ENCODE measurements at places on chromosomes 11 and 22.

- DNase-seq, result no peak
Measured at GRCh38 chr11:70644343-70645060, 246.2 kb downstream of the CTTN start.

- no peak for DNase-seq
Measured at GRCh38 chr11:74072721-74073120, 63.8 kb upstream of the UCP3 start.

- DNase-seq, result peak; percentile 90
Measured at GRCh38 chr22:36365020-36365411, 22.8 kb downstream of the MYH9 start.

DNA sequence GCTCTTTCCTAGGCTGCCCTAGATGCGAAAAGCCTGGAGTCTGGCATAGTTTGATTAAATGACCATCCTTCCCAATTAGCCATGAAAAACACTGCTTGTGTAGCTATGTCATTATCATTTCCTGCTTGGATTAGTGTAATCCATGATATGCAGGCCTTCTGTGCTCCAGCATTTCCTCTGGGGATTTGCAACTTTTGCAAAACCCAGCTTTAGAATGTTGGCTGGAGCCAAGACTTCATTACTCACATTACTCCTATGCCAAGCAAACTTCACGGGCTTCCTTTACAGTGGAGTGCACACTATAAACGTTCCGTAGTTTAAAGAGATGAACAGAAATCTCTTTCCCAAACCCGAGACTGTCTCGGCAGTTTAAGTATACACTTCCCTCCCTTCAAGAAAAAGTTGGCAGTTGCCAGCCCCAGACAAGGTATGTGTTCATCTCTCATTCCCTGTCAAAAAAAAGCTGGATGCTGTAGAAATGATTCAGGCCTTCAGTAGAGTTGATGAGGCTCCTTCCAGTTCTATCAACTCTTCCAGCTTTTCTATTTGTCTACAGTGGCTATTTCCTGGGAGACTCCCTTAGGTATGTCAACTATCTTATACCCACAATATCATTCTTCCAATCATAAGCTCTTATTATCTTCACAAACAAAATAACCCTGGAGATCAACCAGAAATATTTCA lies 180.0 kb downstream of the MAML2 start:
- DNase-seq, result no peak

DNA sequence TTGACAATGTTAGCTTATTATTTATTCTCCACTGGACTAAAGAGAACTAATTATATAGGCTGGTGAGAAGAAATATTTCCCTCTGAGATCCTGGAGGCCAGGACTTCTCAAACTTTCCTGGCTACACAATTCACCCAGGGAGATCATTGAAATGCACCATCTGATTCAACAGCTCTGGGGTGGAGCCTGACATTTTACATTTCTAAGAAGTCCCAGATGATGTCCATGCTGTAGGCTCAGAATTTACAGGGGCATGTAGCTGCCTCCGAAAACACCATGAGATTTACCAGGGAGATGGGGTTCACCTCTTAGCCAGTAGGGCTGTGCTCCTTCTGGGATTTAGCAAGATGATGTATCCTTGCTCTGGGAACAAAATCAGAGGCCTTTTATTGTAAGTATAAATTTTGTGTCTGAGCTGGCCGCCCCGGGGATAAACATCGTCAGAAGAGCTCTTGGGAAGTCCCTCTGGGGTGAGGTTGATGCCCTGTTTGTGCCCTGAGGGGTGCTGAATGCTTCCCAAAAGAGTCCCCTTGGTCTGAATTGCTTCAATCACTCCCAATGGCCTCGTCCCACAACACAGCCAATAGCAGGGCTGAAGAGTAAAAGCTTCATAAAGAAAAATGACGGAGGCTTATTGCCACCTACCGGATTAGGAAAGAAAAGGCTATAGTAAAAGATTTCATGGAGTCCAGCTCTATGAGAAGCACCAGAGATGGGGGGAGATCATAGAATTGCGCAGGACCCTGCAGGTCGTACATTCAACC lies 33.4 kb upstream of the API5 start:
- DNase-seq, result peak; percentile 45

GRCh38 chr22:47691152-47691895 lies 928.9 kb downstream of the TBC1D22A start:
- no peak for DNase-seq

GRCh38 chr22:44206330-44206645 lies 25.6 kb downstream of the PARVG start:
- no peak for DNase-seq

- DNase-seq, result no peak
Measured at GRCh38 chr11:46359953-46360352, 12.7 kb downstream of the DGKZ start.

DNA sequence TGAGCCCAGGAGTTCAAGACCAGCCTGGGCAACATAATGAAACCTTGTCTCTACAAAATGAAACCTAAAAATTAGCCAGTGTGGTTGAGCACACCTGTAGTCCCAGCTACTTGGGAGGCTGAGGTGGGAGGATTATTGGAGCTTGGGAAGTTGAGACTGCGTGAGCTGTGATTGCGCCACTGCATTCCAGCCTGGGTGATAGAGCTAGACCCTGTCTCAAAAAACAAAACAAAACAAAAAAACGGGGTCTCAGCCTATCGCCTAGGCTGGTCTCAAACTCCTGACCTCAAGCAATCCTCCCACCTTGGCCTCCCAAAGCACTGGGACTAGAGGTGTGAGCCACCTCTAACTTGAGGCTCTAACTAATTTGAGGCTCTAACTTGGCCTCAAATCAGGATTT lies 13.6 kb downstream of the PPIL2 start:
- DNase-seq, result no peak

DNA sequence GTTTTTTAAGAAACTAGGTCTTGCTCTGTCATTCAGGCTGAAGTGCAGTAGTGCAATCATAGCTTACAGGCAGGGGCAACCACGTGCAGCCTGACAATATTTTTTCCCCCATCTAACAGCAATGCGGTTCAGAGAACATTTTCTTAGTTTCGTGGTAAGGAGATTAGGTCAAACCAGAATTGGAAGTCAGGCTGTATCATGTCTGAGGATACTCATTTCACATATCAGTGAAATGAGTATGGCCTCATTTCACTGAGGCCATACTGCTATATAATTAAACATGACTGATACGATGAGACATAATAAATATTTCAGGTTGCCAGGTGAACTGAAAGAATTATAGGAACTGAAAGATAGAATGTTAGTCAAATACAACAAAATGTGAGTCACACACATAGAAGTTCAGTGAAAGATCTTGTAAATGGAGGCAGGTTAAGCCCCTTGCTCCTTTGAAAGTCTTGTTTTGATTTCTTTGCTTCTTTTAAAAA lies 32.5 kb upstream of the IZUMO1R start:
- no peak for DNase-seq

GRCh38 chr11:36240801-36241200 lies 48.4 kb downstream of the COMMD9 start:
- DNase-seq, result no peak

GRCh38 chr11:34936945-34937629 lies 20.7 kb downstream of the PDHX start:
- DNase-seq, result no peak

- DNase-seq, result no peak
Measured at GRCh38 chr22:44366372-44367300, 53.9 kb upstream of the SHISAL1 start.

- no peak for DNase-seq
Measured at GRCh38 chr22:19107730-19108074, 14.5 kb downstream of the DGCR2 start.

- no peak for DNase-seq
Measured at GRCh38 chr11:2445746-2446551, 1.1 kb downstream of the KCNQ1 start.

GRCh38 chr11:105108247-105108646 lies 31.3 kb downstream of the CARD18 start:
- DNase-seq, result no peak

DNA sequence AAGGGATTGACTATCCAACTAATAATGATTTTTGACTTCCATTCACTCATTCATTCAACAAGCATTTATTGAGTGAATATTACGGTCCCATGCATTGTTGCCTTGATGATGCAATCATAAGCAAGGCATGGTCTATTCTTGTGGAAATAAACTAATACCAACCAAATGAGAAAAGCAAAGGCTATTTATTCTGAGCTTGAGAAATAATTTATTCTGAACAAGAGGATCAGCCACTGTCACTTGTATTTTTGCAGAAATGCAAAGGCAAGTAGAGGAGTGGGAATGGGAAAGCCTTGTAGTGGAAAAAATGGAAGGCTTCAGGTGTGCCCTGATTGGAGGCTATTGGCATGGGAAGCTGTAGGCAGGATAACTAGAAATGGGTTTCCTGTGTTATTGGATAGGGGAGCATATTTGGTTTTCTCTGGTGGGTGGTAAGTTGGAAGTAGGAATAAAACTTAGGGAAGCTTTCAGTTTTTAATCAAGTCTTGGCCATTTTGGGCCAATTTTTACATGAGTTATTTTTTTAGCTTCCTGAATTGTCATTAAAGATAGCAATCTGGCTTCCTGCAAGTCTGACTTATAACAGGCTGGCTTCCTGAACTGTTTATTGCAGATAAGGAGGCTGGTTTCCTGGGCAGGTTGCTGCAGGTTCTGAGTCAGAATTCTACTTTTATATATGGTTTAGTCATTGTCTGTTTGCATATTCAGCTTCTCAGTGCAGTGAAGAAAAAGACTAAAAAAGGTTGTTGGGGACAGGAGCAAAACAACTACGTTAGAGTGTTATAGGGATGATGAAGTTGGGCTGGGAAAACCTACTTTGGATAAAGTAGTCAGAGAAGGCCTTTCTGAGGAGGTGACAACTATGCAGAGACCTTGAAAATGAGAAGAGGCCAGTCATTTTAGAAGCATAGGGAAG lies 106.7 kb downstream of the APIP start:
- no peak for DNase-seq

DNA sequence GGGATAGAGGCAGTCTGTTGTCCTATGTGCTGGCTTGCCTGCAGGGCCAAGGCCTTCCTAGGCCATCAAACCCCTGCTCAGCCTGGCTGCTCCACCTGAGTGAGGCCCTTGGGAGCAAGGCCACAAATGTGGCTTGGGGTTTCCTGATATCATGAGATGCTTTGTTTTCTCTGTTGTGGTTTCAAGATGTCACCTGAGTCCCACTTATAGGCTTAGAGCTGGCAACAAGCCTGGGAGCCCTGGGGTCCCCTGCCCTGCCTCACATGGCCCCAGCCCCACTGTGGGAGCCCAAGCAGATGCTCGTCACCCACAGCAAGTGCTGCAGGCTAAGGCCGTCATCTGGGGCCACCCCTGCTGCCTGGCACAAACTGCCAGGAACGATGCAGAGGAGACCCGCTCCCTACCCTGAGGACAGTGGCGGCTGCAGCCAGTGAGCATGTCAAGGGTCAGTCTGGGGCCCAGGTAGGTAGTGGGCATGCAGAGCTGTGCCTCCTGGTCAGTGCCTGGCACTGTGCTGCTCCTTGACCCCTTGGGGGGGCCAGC lies 75.4 kb upstream of the KCNQ1OT1 start:
- no peak for DNase-seq

DNA sequence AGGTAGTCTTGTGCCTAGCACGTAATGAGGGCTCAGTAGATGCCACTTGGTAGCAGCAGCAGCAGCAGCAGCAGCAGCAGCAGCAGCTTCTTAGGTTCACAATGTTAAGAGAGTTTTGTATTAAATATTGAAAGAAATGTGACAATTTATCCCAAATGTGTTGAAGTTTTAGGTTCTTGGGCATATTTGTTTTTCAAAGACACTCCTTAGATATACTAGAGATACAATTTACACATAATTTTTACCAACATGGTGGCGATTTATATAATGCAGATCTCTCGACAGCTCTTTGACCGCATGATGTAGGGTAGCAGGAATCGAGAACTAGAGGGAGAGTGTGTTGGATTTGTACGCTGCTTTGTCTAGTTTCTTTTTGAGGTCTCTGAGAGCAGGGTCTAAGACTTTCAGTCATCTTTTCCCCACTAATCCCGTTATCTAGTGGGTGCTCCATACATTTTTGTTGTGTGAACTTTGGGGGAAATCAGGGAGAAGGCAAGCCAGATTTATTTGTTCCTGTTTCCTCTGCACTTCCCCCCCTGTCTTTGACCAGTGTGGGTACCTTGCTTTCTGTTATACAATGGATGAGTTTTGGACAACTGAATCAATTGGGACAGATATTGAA lies 1.4 kb downstream of the FDX1 start:
- DNase-seq, result no peak

GRCh38 chr11:342328-342727 lies 21.7 kb upstream of the IFITM3 start:
- no peak for DNase-seq

GRCh38 chr11:122977470-122978298 lies 4.0 kb downstream of the BSX start:
- DNase-seq, result no peak

- no peak for DNase-seq
Measured at GRCh38 chr11:123484448-123484847, 54.4 kb downstream of the GRAMD1B start.

GRCh38 chr11:83159902-83160865 lies 3.3 kb downstream of the PCF11 start:
- no peak for DNase-seq

GRCh38 chr22:28907311-28908008 lies 24.1 kb downstream of the ZNRF3 start:
- DNase-seq, result no peak

Measured in urothelium cell line (cell line).